Astrocyte of the spinal cord (primary cell): ENCODE measurements at places on chromosomes 16 and 17.
A peak's percentile ranks its signal among the peaks of the same experiment; 100 is the strongest.

- no peak for DNase-seq
Measured at GRCh38 chr16:50988441-50988840, 162.6 kb downstream of the SALL1 start.

GRCh38 chr16:4788489-4788889, 344 bp upstream of the SEPTIN12 start:
- no peak for DNase-seq

DNA sequence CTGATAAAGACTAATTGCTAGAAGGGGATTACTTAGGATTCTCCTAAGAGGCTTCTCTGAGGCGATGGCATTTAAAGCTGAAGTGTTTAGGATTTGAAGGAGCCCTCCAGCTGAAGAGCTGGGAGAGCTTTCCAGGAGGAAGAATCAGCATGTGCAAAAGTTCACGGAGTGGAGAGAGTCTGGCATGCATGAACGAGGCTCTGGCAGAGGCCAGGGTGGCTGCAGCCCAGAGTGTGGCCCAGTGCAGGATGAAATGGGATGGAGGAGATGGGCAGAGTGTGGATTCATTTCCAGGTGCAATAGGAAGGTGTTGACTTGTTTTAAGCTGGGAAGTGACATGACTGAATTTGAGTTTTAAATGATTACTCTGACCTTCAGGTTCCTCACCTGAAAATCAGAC, 249.0 kb upstream of the CCL2 start:
- no peak for DNase-seq

GRCh38 chr17:42773290-42774035, at the start of gene VPS25:
TSS of gene VPS25 (plus strand) at chr17:42773449. CDS start at chr17:42773476, 27 bp downstream.
- DNase-seq = peak; percentile 86

DNA sequence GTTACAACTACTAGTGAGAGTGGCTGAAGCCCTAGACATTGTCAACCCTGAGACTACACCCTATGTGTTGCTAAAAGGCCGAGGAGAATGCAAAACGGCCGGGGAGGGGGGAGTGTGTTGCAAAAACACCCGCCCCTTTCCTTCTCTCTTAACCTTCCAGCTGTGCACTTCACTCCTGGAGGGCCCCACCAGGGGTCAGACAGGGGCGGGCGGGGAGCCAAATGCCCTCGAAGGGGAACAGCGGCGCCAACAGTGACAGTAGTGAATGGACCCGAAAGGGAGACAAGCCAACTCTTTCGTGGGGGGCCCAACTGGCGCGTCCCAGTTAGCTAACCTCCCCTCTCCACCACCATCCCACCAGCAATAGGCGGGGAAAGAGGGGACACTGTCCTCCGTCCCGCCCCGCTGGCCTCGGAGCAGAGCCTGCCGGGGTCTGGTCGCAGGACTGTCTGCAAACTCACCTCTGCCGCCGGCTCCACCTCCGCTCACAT, 352 bp downstream of the MARF1 start:
- DNase-seq = peak; percentile 36

- no peak for DNase-seq
Measured at GRCh38 chr16:2955779-2956578, 8.1 kb upstream of the KREMEN2 start.

GRCh38 chr16:51960931-51961330, 586.0 kb downstream of the TOX3 start:
- no peak for DNase-seq

GRCh38 chr16:83390759-83391158, 417.0 kb upstream of the HSBP1 start:
- no peak for DNase-seq

- no peak for DNase-seq
Measured at GRCh38 chr17:80270836-80271235, 10.2 kb downstream of the RNF213 start.

DNA sequence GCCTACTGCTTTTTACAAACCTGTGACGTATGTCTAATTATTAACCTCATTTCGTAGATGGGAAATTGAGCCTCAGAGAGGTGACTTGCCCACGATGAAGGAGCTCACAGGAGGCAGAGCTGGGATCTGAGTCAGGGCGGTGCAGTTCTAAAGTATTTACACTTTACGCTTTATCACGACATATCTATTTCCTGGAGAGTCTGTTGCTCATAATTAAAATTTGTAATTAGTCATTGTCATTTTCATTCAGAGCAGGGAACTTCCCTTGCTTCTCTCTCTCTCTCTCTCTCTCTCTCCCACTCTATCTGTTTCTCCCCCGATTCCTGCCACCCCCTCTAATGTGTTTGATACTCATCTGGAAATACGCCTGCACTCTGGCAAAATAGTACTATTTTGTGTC, 5.9 kb downstream of the SLC5A11 start:
- DNase-seq = peak; percentile 9

DNA sequence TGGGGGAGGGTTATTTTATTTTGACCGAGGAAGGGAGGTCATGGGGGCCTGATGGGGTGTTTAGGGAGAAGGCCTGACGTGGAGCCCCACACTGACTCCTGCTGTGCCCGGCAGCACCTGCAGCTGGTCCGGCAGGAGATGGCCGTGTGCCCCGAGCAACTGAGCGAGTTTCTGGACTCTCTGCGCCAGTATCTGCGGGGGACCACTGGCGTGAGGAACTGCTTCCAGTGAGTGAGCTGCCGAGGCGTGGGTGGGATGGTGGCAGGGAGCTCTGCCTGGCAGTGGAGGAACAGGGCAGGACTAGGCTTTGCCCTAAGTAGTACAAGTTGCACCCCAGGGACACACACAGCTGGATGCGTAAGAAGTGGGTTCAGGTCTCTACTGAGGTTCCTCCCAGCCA, 30.0 kb downstream of the NECAB2 start:
- no peak for DNase-seq

- no peak for DNase-seq
Measured at GRCh38 chr17:82096709-82097183, 1.3 kb downstream of the FASN start.

GRCh38 chr17:7156342-7156940, 22.7 kb downstream of the ASGR1 start:
- DNase-seq = no peak

GRCh38 chr17:80783971-80784370, 207.7 kb upstream of the CHMP6 start:
- DNase-seq = no peak

DNA sequence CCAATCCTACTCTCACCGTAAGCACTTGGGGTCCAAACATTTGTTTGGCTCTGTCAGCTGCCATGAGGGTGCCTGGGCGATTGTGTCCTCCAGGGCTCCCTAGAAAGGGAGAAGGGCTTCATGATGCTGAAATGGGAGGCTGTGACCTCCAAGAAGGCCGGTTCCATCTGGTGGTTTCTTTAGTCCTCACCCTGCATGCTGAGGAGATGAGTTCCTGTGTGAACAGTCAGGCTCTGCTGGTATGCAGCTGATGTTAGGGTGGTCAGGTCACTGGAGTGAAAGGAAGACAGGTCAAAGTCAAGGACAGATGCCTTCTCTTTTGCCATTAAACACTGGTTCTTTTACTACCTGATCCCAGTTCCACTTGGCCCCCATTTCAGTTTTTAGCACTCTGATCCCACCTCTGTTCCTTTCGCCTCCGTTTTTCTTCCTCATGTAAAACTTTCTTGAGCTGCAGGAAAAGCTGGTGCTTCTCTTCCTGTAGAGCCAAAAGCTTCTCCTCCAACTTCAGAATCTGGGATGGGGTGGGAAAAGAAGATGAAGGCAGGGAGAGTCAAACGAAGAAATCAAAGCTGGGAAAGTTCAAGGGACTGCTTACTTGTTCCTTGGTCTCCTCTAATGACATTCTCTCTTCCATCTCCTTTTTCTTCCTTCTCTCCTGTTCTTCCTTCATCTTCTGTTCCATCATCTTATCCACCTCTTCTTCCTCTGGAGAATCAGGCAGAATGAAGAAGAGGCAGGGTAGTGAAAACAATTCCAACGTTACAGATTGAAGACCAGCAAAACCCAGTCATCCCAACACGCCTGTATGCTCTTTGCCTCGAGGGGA, 1.1 kb downstream of the GPS2 start:
- DNase-seq = no peak

GRCh38 chr17:35010093-35010492, 29.8 kb downstream of the LIG3 start:
- DNase-seq = no peak

- no peak for DNase-seq
Measured at GRCh38 chr16:18800293-18800692, 1.1 kb downstream of the ARL6IP1 start.

GRCh38 chr16:85329059-85329812, 217.0 kb upstream of the CIBAR2 start:
- DNase-seq = peak; percentile 61

DNA sequence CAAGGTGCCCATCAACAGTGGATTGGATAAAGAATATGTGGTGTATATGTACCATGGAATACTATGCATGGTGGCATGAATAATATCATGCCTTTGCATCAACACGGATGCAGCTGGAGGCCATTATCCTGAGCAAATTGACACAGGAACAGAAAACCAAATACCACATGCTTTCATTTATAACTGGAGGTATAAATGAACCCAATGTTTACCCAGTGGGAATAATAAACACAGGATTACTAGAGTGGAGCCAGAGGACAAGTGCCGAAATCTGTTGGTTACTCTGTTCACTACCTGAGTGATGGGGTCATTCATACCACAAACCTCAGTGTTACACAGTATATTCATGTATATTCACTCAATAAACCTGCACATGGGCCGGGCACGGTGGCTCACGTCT, 125.2 kb downstream of the CDH11 start:
- DNase-seq = no peak

- peak; percentile 75 for DNase-seq
Measured at GRCh38 chr17:57442401-57442823, 186.1 kb downstream of the MSI2 start.

DNA sequence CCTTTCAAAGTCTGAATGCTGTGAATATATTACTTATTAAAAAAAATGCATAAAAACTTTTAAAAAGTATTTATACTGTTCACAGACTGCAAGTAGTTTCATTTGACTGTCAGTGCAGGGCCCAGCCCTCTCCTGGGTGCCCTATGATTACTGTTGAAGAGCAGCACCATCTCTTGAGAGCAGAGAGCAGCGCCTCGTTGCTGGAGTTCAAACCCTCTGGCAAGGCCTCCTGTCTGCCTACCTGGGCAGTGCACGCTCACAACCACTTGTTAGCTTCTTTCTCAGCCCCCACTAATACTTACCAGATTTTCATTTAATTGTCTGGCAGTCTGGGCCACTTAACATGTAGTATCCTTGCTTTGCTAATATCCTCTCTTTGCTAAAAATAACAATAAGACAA, 233.4 kb downstream of the PHKB start:
- no peak for DNase-seq

DNA sequence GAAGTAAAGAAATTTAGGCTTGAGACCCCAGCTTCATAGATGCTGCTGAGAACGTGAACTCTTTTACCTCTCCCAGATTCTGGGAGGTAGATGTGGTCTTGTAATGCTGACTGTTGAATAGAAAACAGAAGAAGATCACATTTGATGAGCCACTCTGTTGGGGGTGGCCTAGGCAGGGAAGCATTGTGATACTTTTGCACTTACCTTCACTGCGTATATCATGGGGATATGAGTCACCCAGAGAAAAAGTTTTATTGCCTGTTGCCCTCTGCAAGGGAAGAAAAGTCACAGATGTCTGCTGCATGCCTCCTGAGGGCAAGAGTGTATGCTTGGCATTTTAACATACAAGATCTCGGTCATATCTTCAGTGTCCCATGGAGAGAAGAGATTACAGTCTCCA, 365.4 kb downstream of the SNX29 start:
- DNase-seq = no peak

- peak; percentile 26 for DNase-seq
Measured at GRCh38 chr16:66150698-66151482, 215.6 kb upstream of the CDH5 start.

- no peak for DNase-seq
Measured at GRCh38 chr17:39365872-39366271, 35.6 kb downstream of the FBXL20 start.

DNA sequence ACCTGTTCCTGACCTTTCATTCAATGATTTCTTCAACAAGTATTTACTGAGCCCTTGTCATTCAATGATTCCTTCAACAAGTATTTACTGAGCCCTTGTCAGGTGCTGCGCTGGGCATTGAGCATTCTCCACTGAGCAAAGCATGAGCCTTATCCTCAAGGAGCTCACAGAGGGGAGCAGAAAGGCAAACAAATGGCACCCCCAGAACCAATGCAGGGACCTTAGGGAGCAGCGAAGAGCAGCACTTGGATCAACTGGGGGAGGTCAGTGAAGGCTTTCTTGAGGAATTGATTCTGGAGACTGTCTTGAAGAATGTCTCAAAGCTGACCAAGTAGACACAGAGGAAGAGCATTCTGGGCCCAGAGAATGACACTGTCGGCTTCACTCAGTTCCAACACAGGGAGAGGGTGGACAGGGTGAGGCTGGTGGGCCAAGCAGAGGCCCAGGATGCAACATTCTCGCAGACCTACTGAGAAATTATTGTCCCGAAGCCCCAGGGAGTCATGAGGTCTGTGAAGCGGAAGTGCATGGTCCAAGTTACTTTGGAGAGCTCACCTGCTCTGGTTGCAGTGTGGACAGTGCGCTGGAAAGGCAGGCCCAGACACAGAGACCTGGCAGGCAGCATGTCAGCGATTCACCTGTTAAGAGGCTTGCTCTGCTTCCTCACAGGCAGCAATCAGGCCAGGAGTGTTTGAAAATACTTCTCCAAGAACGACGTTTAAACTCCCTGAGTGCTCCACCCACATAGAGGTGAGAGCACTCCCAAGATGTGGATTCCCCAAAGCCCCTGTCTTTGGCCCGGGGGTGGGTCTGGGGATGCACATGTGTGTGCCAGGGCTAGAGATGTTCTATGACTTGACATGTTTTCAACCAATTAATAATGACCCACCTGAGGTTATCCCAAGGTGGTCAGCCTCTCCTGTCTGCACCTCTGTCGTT, 3.2 kb upstream of the MPO start:
- no peak for DNase-seq

- no peak for DNase-seq
Measured at GRCh38 chr17:37530420-37530819, 40.7 kb downstream of the DUSP14 start.
